ENCODE measurements at places on chromosomes 1 and 21. TPM values are rescaled to one million over a fixed set of nuclear protein-coding genes. Genes with fewer than 3 reads are reported as not detected.
A peak's percentile ranks its signal among the peaks of the same experiment; 100 is the strongest.

DAB1 gene
- not detected for polyA plus RNA-seq

GRCh38 chr1:208682664-208683013, 438.5 kb upstream of the PLXNA2 start:
- no peaks in the 10 kb centered on the region for H3K4me1 ChIP-seq
- DNase-seq, result no peak
- no peaks in the 10 kb centered on the region for H3K36me3 ChIP-seq
- peak overlapping the region; percentile 46 for H3K27ac ChIP-seq

CACNA1S gene
- not detected for polyA plus RNA-seq

- H3K27ac ChIP-seq, result no peak overlapping the region
- H3K4me3 ChIP-seq, result no peak overlapping the region
- H3K27me3 ChIP-seq, result peaks cover 5% of the 10 kb centered on the region
These were observed 47.9 kb upstream of the LEPR start for GRCh38 chr1:65372557-65372956.
